ENCODE measurements at places on chromosomes 11 and 22. TPM values are rescaled to one million over a fixed set of nuclear protein-coding genes. Genes with fewer than 3 reads are reported as not detected.

The ANGPTL5 gene
- total RNA-seq: not detected

GRCh38 chr11:94803491-94803890 lies 35.3 kb downstream of the AMOTL1 start:
- DNase-seq: no peak

The CABP2 gene
- not detected for total RNA-seq

- DNase-seq: no peak
These were observed 64.0 kb downstream of the KCNQ1 start for GRCh38 chr11:2508793-2509192.

The TMPRSS5 gene
- 0.15 TPM for total RNA-seq

DNA sequence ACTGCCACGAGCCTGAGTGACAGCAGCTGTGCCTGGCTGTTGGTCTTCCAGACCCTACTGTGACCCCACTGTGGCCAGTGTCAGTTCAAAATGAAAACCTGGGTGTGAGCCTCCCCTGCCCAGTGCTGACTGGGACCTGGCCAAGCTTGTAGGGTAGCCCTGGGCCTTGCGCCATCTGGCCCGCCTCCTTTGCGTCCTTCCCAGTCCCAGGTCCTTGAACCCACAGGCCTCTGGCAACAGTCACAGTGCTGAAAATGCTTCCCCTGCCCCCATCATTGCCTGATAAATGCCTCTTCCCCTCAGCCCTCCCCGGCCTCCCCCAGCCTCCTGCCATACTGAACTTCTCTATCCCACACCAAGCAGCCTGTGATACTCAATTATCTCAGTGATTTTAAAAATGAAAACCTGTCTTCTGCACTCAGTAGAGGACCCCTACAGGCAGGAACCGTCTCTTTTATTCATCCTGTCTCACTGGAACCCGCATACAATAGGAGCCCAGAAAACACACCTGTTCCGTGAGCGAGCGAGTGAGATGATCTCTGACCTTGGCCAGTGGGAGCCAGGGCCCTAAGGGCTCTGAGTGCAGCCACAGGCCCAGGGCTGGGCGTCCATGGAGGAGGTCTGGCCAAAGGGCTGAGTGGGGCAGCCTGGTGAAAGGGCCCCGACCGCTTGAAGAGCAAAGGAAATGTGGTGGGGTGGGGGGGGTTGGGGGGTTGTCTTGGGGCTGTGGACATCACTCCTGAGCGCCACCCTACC lies 49.7 kb upstream of the TTLL12 start:
- peak; percentile 97 for DNase-seq

The DEFB131B gene
- not detected for total RNA-seq

GRCh38 chr11:65779669-65779918 lies 1.2 kb downstream of the AP5B1 start:
- no peak for DNase-seq

DNA sequence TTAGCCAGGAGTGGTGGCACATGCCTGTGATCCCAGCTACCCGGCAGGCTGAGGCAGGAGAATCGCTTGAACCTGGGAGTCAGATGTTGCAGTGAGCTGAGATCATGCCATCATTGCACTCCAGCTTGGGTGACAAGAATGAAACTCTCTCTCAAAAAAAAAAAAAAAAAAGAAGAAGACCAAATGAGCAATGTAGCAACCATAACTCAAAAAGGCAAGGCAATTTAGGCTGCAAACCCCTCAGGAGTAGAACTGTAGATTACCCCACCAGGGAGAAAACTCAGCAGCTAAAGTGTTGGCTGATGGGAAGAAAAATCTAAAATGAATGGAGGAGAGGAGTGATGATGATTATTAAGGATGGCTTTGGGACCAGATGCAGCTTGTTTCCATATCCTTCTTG lies 256.7 kb upstream of the UBASH3B start:
- DNase-seq: no peak

DNA sequence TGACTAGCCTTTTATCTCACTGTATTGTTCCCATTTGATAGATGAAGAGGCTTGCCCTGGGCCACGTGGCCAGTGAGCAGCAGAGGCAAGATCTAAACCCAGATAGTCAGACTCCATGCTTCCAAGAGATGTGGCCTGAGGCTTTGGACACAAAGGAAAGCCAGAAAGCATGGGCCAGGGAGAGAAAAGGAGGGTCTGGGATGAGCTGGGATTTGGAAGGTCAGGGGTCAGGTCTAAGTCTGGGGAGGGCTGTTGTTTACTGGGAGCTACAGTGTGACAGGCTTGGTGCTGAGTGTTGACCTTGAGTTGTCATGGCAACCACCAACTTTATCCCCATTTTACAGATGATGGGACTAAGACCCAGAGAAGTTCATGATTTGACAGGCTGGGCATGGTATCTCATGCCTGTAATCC lies 2.1 kb downstream of the SLC35E4 start:
- DNase-seq: no peak

DNA sequence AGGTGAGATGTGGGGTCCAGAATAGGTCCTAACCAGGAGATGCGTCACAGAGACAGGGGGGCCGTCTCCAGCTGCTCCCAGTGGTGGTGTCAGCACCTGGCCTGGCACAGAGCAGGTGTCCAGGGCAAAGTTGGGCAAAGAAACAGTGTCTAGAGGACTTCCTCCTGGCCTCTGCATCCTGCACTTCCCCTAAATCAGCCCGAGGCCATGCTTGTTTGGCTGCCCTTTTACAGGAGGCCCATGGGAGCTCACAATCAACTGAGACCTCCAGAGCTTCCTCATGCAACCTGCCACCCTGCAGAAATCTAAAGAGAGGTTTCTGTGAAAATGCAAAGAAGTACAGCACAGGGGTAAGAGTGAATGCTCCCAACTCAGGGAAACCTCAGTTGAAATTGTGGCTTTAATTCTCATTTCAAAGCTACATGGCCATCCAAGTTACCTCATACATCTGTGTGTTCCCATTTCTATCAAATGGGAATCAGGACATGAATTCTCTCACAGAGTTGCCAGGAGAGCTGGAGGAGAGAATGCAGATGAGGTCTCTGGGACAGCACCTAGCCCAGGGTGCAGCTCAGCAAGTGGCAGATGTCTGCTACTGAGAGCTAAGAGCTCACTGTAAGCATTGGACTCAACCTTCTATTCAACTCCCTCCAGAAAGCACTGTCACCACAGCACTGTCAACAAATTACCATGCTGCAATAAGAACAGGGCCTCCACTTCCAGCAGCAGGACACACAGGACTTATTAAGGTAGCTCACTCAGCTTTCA lies 32.6 kb downstream of the TCIRG1 start:
- DNase-seq: no peak

DNA sequence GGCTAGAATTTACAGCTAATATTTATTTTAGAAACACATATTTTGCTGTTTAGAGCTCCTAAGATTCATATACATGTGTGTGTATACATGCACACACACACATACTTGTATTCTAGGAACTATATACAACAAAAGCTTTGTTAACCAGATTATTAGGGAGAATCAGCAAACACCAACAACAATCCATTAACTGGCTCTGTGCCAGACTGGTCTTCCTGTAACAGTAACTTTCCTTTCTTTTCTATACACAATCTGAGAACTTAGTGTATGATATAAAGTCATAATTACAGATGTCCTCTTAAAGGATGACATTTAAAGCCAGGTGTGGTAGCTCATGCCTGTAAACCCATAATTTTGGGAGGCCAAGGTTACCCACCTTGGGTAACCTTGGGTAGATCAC lies 49.5 kb upstream of the CLNS1A start:
- DNase-seq: no peak

DNA sequence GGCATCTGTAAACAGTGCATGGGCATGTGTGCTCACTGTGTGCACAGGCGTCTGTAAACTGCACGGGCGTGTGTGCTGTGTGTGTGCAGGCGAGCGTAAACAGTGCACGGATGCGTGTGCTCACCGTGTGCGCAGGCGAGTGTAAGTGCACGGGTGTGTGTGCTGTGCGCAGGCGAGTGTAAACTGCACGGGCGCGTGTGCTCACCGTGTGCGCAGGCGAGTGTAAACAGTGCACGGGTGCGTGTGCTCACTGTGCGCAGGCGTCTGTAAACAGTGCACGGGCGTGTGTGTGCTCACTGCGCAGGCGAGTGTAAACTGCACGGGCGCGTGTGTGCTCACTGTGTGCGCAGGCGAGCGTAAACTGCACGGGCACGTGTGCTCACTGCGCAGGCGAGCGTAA lies 22.4 kb downstream of the RNH1 start:
- no peak for DNase-seq

GRCh38 chr11:57493507-57494503 lies 21.7 kb downstream of the SLC43A1 start:
- DNase-seq: peak; percentile 74

DNA sequence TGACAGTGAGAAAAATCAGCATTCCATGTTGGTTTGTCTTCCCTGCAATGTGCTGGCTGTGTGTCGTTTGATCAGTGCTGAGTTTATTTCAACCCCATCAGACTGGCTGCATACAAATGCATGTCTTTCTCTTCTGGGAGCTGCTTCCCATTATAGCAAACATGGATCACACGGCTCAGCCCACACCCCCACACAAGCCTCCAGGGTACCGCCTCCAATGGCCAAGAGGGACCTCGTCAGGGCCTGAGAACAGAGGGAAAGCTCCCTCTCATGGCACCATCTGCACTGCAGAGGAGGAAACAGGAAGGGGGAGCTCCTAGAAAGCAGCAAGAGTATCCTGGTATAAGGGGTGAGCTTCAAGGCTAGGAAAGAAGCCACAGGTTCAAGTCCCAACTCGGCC lies 214.2 kb downstream of the LARGE1 start:
- DNase-seq: no peak

The UPB1 gene
- 51.6 TPM for total RNA-seq

The BMAL1 gene
- total RNA-seq: 10.3 TPM

- no peak for DNase-seq
These were observed 190.3 kb upstream of the ZC3H12C start for GRCh38 chr11:109902764-109903433.

- DNase-seq: no peak
These were observed 189.0 kb upstream of the BLID start for GRCh38 chr11:122304973-122305372.

GRCh38 chr22:50507421-50507990 lies at the start of gene LMF2:
Gene LMF2 (minus strand): TSS chr22:50507702. CDS start chr22:50507675, 27 bp downstream.
- peak; percentile 95 for DNase-seq

DNA sequence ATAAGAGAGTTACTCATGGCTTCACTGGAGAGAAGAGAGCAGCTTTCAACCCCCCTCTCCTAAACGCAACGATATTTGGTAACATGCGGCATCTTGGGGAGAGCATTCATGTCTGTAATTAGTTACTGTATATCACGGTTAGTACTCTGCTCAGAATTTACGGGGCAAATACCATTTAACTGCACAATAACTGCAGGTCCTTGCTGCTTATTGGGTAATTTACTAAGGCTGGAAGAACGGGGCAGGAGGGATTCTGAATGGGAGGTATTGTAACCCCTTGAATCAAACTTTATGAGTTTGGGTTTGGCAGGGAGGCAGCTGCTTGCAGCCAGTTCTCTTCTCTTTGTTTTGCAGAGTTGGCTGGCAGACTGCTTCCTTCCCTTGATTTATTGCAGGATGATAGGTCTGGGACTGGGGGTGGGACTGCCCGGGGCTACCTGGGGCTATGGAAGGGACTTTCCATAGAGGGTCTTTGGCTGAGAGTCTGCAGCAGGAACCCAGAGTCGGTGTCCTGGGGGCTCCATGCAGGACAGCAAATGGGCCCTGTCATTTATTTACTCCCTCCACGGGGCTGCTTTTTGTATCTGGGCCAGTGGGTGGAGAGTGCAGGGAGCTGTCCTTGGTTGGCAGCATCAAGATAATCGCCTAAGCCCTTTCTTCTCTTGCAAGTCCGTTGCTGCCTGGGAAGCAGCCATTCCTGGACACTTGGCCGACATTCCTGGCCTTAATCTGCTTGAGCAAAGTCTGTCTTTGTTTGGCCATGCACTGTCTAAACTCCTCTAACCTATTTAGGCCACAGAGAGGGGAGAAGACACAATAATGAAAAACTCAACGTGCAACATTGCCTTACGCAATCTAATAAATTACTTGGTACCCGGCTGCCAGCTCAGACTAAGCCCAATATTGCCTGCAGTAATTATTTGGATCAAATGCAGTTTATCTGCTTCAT lies 188.9 kb downstream of the ST3GAL4 start:
- DNase-seq: no peak

GRCh38 chr11:62433141-62433903 lies 14.5 kb downstream of the SCGB1A1 start:
- DNase-seq: no peak

GRCh38 chr11:45092404-45092785 lies 54.0 kb upstream of the PRDM11 start:
- DNase-seq: no peak

DNA sequence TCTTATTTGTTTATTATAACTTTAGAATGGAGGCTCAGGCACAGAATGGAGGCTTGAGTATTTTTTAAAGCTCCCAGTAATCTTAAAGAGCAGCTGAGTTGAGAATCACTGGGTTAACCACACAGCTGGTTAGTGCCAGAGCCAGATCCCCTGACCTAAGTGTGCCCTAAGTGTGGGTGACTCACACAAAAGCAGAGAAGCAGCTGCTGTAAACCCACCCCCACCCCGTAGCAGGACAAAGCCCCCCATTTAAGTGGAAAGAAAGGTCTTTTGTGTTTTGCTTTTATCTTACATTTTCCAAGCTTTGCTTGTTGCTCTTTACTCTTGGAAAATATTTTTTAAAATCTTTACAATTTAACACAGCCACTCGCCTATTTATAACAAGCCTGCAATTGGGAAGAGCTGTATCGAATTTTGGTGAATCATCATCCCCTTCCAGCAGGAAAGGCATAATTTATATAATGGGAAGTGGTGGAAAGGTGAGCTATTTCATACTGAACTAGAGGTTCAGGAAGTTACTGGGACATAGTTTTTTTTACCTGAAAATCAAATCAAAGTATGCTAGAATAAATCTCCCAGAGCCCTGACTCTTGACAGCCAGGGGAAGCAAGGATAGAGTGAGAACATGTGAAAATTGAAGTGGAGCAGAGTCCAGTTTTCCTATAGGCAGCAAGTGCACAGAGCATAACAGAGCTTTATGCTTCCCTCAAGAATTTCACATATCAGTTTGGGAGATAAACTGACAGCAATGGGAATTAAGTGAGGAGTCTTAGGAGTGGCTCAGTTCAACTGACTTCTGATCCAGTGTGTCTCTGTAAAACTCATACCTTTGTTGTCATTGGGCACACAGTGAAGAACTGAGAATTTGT lies 405.7 kb downstream of the AASDHPPT start:
- DNase-seq: no peak

DNA sequence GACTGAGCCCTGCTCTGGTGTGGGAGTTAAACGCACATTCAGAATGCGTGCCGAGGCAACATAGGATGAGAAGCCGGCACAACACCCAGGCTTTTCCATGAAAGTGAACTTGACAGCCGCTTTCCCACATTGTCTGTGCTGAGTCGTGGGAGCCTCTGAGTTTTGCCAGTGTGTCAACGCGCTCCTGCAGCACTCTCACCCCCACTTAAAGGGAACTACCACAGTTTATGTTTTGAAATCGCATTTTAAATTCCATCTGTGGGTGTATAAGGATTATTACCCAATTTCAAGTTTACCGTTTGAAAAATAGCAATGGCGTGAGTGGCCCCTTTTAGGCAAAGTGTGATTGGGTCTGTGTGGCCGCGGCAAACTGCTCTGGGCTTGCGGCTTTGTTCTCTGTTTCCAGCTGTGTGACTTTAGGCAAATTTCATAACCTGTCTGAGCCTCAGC lies 81.5 kb downstream of the FBLN1 start:
- no peak for DNase-seq

- DNase-seq: no peak
These were observed 7.8 kb downstream of the MTMR3 start for GRCh38 chr22:29890760-29891159.

The PANX3 gene
- not detected for total RNA-seq

The CNGA4 gene
- total RNA-seq: not detected

Data from right lobe of liver (tissue), 6 donors.